ENCODE measurements at places on chromosomes 16 and 17. TPM values are rescaled to one million over a fixed set of nuclear protein-coding genes. Genes with fewer than 3 reads are reported as not detected.

Gene USH1G
- not detected for total RNA-seq

Gene EVPLL
- total RNA-seq, result not detected

Gene ZP2
- total RNA-seq, result not detected

Gene PRR35
- total RNA-seq, result 0.14 TPM

Gene MYO15A
- 0.44 TPM for total RNA-seq

Gene PDILT
- total RNA-seq, result not detected

Gene CFAP119
- total RNA-seq, result 4.9 TPM

Gene USP31
- total RNA-seq, result 9.4 TPM

Gene SYNGR3
- total RNA-seq, result 0.86 TPM

Gene CUEDC1
- 12.5 TPM for total RNA-seq

Gene TBX21
- total RNA-seq, result 0.29 TPM

Gene WFIKKN1
- 0.22 TPM for total RNA-seq

Gene ZNF319
- total RNA-seq, result 6.3 TPM

Gene RPH3AL
- 3.1 TPM for total RNA-seq

Gene CCDC200
- total RNA-seq, result not detected

Gene KCNJ2
- total RNA-seq, result 2.9 TPM

Gene MYH13
- not detected for total RNA-seq

Gene RANGRF
- total RNA-seq, result 7.4 TPM

Gene SREBF1
- 145 TPM for total RNA-seq

Gene CACNA1G
- under 0.01 TPM for total RNA-seq

Gene PPP1R1B
- not detected for total RNA-seq

Gene TBC1D3H
- not detected for total RNA-seq

Gene NPTX1
- total RNA-seq, result 31.9 TPM

Gene KRTAP1-1
- total RNA-seq, result not detected

Gene TBC1D3
- not detected for total RNA-seq
